ENCODE measurements at places on chromosomes 3 and 15. TPM values are rescaled to one million over a fixed set of nuclear protein-coding genes. Genes with fewer than 3 reads are reported as not detected.

NPAP1 gene
- total RNA-seq: not detected

DNA sequence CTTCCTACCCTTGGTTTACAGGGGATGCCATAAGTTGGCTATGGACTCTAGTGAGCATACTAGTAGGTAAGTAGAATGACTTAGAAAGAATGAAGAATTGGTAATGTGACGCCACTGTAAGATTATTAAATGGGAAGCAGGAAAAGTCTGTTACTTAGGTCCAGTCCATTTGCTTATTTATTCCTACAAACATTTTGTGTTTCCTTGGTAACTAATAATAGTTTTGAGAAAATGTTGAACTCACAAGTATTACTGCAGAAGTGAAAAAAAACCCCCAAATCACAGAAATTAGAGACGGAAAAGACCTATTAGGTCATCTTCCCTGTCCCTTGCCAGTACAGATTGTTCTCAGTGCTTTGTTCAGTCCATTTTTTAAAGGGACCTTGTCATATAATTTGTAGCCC, 63.5 kb downstream of the CMSS1 start:
- no peak for DNase-seq

GABRR3 gene
- total RNA-seq: not detected

GRCh38 chr3:45100981-45101407, 45.2 kb downstream of the CDCP1 start:
- DNase-seq: peak; percentile 10

DNA sequence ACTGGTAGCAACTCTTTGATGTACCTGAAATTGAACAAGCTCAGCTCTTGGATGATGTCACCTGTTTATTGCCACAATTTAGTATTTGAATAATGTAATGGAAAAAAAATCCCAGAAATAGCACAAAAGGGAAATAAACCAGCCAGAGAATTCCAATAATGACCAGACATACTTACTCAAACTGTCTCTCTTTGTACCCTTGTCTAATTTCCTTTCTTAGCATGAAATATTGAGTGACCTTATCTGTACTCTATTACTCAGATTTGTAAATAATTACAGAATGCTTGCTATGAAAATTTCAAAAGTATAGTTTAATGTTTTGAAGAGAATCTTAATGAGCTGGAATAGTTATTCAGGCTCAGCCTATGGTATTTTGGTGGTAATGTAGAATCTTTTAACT, 555.4 kb upstream of the SGO1 start:
- DNase-seq: no peak

TEX55 gene
- total RNA-seq: not detected

GRCh38 chr3:197709135-197709534, 27.6 kb downstream of the RUBCN start:
- DNase-seq: no peak

GRCh38 chr3:152128356-152128755, 140.4 kb upstream of the MBNL1 start:
- no peak for DNase-seq

DNA sequence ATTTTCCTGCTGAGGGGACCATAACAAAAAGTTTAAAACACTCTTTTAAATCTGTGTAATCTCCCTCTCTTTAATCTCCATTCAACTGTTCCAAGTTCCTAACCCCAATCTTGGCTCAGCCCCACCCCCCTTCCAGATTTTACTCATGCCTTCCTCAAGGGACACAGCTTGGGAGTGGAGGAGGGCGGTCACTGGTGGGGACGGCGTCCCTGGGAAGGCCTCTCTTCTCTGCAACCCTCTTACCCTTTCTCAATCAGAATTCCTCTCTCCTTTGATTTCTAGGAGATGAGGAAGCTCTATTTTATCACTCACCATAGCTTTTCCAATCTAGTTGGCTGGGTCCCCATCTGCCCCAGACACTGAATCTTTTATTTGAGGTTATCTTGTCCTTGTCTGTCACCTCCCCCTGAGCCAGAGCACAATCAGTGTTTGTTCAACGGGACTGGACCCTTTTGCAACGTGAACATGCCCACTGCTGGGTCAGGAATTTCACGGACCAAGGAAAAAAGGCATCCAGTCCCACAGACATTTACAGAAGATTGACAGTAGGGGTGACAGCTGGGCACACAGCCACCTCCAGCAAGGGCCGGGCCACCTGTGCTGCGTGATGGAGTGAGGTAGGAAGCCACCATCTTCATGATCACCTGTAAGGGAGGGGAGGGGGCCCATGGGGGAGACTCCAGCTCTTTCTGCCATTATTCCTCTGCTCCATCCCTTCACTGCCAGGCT, 84.0 kb upstream of the HERC1 start:
- no peak for DNase-seq

- DNase-seq: no peak
Observed at GRCh38 chr3:81072591-81072990, 688.9 kb downstream of the GBE1 start.

GFM1 gene
- total RNA-seq: 98.4 TPM

GRCh38 chr3:66394753-66395249, 106.0 kb downstream of the LRIG1 start:
- DNase-seq: no peak

GRCh38 chr15:51842852-51843737, 13.6 kb downstream of the TMOD3 start:
- DNase-seq: peak; percentile 68

DNA sequence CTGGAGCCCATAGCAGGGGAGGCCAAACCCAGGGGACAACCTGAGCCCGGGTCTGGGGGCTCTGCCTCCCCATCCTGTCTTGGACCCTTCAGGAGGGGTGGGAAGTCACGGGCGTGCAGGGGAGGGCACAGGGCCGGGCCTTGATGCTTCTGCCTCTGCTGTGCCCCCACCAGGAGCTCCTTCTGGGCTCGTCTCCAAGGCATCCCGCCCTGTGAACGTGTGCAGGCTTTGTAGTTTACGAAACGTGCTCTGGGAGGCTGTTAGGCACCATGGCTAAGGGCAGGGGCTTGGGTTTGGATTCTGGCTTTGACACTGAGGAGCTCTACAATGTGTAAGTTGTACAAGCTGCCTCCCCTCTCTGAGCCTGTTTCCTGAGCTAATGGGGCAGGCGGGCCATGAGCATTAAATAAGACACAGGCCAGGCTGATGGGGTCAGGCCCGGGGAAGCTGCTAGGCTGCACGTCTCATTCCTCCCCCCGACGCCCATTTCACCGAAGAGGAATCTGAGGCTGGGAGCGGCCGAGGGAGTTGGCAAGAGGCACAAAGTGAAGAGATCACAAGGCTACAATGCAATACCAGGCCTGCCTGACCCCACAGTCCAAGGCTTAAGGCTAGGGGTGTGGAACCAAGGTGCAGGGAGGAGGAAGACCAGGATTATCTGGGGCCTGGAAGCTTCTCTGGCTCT, 19.6 kb downstream of the PLXND1 start:
- DNase-seq: no peak

- DNase-seq: no peak
Observed at GRCh38 chr15:97963779-97964178, 3.3 kb downstream of the ARRDC4 start.

- no peak for DNase-seq
Observed at GRCh38 chr15:65875458-65875857, 6.2 kb downstream of the RAB11A start.

DNA sequence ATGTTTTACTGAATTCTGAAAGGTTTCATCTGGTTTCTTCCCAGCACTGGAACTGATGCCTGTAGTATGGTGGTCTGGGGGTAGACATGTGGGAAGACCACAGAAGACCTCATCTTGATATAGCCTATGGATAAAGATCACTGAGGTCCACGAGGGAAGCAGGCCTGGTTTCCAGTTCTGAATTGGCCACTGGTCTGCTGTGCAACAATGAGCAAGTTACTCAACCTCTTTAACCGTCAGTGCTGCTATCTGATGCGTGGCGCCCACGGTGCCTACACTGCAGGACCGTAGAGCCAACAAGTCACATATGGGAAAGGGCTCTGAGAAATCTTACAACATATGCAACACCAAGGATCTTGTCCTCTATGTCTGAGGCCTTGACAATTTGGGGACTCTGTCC, 13.3 kb downstream of the TLE3 start:
- no peak for DNase-seq

A4GNT gene
- not detected for total RNA-seq

AGBL1 gene
- not detected for total RNA-seq

STXBP5L gene
- total RNA-seq: not detected

GRCh38 chr15:78399091-78399490, 38.9 kb upstream of the IREB2 start:
- no peak for DNase-seq

DNA sequence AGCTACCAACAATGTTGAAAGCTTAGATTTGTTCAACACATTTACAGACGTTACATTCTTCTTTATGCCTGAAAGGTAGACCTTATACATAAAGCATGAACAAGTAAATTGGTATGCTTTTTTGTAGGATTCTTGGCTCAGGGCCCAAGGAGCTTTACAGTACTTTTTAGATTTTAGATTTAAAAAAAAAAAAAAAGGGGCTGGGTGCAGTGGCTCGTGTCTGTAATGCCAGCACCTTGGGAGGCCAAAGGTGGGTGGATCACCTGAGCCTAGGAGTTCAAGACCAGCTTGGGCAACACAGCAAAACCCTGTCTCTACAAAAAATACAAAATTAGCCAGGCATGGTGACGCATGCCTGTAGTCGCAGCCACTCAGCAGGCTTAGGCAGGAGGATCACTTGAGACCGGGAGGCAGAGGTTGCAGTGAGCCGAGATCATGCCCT, 39.7 kb downstream of the MEF2A start:
- no peak for DNase-seq

MUC4 gene
- not detected for total RNA-seq

DNA sequence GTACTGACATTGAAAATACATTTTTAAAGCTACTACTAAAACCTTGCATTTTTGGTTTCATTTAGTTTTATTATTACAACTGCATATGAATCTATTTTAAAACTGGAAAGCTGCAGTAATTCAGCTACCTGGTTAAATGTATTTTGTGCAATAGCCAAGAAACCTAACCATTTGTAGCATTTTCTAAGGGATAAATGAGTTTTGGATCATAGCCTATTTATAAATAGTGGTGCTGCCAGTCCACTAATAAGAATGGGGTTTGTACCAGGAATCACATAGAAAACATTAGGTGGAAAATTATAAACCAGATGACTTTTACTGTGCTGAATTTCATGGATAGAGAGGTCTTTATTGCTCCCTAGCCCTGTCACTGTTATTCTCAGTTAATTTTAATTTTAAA, 454.7 kb downstream of the DIPK2A start:
- DNase-seq: no peak

- DNase-seq: no peak
Observed at GRCh38 chr15:57861034-57861638, 154.6 kb downstream of the POLR2M start.

STAG1 gene
- 29.0 TPM for total RNA-seq

DNA sequence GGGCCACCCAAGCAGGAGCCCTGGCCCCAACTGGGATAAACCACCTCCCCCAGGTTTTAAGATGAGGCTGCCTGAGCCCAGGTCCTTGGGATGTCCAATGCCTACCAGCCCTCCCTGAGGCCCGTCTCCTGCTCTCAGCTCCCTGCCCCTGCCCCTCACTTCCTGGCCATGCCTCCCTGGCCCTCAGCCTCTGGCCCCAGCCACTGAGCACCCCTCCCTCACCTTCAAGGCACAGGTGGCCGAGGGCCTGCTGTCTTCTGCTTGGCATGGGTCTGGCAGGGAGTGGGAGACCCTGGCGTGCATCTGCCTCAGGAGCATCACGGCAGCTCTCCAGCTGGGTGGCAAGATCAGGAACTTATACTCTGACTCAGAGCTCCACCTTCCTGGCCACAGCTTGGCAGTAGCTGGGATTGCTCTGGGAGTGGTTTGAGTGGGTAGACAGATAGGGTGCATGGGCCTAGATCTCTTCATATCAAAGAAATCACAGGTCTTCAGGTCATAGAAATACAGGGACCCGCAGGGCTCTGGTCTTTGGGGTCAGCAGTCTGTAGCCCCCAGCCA, at the start of gene PLA2G4E:
TSS of gene PLA2G4E (minus strand) at position 330 of the 561 bp plus-strand sequence. CDS start at position 318, 12 bp downstream.
- DNase-seq: peak; percentile 54

DNA sequence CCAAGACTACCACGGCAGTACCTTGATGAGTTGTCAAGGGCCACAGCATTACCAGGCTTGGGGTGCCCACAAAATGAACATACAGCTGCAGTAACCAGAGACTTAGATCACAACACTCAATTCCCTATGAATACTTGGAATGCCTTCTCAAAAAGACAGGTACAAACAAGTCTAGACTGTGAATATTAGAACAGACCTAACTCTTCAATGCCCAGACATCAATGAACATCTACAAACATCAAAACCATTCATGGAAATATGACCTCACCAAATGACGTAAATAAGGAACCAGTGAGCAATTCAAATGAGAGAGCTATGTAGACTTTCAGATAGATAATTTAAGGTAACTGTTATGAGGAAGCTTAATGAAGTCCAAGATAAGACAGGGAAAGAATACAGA, 185.1 kb upstream of the POU1F1 start:
- no peak for DNase-seq

- DNase-seq: no peak
Observed at GRCh38 chr15:64180235-64180824, 17.5 kb upstream of the PPIB start.

GRCh38 chr3:195715583-195716266, 5.1 kb upstream of the MUC20 start:
- DNase-seq: peak; percentile 74

ALDH1L1 gene
- 0.27 TPM for total RNA-seq

GRCh38 chr3:127815001-127815400, 7.3 kb downstream of the MGLL start:
- DNase-seq: no peak

DNA sequence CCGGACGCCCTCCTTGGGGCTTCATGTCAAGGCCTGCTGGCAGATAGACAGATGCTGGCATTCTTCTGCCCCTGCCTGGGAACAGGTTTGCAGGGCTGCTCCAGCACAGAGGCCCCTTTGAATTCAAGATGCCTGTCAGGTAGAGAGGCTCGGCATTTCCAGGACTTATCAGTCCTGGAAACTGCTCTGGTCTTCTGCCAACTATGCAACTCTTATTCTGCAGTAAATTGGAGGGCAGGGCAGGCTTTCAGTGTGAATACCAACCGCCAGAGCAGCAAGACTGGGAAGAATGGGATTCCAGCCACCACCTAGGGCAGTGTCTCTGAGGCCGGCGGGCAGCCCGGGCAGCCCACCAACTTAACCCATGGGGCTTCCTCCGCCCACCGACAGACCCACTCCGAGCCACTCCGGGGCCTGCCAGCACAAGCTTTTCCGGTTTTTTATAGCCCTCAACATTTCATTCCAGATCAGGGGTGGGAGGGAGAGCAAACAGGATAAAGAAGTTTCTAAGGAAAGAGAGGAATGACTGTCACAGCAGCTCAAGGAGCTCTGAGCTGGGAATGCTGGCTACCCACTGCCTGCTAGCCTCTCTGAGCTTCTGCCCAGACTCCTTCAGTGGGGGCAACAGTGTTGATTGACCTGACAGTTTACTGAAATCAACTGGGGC, 140.9 kb downstream of the NTRK3 start:
- DNase-seq: peak; percentile 6

- no peak for DNase-seq
Observed at GRCh38 chr3:137066092-137066491, 108.3 kb downstream of the IL20RB start.
